Adipocyte (in vitro differentiated cells): ENCODE measurements at places on chromosomes 12 and 14.

DNA sequence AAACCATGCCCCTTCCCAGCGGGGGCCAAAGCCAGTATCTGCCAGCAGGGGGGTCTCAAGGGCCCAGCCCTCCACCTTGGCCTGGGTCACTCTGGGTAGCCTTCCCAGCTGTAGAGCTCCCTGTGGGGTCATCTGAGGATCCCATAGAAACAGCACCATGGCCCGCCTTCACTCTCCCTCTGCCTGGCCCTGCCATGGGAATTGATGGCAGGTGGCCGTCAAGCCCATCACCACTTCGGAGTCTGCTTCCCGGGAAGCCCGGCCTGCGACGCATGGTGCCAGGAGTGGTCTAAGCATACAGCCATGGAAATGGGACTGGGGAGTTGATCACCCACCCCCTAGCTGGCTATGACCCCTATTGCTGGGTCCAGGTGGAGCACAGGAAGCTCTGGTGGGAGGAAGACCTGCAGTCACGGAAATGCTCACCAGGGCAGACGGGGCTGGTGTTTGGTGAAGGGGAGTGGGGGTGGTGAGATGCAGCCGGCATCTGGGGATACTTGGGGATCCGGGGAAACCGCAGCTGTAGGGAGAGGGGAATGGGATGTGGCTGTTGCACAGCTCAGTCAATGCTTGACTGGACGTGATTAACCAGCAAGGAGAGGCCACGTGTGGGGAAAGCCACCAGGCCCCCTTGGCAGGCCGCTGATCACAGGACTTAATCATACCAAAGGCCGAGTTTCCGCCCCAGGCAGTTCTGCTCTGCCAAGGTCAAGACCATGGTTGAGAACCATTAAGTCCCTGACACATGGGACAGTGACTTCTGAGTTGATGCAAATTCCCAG lies 52.2 kb upstream of the DIO3 start:
- DNase-seq: no peak

GRCh38 chr14:105102361-105102870 lies 37.2 kb upstream of the GPR132 start:
- DNase-seq: no peak

DNA sequence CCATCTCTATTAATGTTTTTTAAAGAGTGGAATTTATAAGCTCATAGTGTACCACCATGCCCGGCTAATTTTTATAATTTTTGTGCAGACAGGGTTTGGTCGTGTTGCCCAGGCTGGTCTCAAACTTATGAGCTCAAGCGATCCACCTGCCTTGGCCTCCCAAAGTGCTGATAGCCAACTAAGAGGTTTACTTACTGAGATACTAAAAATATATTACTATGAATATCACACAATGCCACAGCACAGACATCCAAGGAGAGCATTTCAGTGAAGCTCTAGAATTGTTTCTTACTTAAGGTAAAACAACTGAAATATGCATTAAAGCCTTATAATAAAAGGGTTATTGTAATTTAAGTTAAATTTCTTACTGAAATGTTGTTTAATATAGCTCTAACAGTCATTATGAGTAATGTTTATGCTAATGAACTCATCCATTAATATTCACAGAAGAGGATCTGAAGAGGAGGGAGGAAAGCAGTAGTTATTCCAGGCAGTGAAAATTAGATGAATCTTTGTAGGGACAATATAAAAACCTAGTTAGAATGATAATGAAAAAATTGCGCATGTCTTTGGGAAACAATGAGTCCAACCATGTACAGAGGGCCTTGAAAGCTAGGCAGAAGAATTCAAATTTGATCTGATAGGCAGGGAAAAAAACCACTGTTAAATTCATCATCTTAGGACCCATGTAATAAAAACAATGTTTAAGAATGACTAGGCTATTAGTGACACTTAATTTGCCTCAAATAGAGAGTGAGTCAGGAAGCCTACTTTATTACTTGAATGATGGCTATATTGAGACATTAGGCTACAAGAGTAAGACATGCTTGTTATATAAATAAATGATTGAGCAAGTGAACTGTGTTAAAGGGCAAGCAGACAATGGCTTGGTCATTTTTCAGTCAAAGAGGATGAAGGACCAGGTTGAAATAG lies 99.2 kb downstream of the SLC41A2 start:
- DNase-seq: no peak

GRCh38 chr12:5499566-5500330 lies 67.8 kb downstream of the NTF3 start:
- peak; percentile 74 for DNase-seq

- DNase-seq: no peak
Measured at GRCh38 chr12:11630046-11630706, 19.3 kb upstream of the ETV6 start.

DNA sequence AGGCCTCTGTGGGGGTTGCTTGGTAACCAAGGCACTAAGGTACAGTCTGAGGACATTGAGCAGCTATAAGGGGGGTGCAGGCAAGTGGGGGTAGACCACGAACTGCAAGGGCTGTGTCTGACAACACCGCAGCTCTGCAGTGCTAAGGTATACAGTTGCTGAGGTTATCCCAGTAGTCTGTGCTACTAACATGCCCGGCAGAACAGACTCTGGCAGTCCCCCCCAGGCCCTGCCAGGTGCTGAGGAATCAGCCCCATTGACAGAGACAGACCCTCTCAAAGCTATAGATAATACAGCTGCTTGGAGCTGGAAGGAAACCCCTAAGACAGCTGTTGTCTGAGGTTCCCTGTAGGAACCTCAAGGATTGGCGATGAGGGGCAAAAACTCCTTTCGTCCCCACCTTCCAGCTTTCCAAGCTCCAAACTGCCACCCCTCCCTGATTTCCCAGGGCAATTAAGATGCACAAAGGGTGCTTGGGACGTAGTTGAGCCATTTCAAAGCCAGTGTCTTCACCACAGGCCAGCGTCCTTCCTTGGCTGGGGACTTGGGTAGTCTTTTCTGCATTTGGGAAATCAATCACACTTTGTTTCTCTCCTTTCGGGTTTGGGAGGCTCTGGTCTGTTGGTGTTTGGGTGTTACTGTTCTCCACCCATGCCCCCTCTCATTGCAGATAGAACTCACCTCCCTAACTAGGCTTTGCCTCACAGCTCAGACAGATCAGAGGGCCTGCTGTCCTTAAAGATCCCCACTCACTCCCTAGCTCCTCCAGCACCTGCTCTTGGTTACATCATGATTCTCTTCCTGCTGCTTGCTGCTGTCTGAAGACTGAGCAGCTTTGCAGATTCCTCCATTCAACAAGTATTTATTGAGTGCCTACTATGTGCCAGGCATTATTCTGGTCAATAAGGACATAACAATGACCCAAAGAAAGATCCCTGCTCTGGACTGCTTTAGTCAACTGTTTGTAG lies 2.0 kb upstream of the MYH7 start:
- DNase-seq: no peak

GRCh38 chr14:62126879-62127478 lies 364.8 kb downstream of the SNAPC1 start:
- peak; percentile 86 for DNase-seq

GRCh38 chr14:21768116-21768874 lies 94.7 kb upstream of the OR4E1 start:
- DNase-seq: no peak

DNA sequence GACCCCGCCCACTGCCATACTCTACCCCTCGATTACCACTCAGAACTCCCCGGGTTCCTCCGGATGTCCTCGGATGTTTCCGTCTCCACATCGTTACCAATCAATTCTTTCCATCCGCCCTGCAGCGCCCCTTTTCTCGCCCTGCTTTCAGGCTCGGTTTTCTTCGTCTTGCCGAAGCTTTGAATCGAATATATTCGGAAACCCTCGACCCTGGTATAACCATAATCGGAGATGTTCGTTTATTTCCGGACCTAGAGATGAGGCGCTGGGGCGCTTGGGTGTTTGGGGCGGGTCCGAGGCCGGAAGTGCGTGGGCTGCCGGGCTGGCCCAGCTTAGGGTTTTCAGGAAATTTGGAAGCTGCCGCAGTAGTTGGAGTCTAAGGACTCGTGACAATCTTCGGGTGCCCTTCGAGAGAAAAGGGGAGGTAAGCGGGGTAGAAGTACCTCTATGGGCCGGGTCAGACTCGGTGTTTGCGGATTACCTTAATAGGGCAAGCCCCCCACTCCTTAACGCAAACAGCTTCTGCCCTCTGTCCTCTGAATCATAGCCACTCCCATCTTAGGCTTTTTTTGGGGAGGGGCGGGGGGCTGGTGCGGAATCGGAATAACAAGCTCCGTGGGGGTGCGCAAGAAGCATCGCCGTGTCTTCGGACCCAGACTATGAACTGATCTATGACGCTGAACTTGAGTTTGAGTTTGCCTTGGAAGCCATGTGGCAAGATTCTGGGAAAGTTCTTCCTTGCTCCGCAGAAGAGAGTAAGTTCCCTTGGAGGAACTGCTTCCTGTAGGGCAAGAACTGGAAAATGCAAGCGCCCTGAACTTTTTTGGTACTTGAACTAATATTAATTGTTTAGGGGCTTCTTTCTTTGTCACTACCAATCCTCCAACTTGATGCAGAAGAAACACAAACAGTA lies at the start of gene C14orf119:
C14orf119 (plus strand) TSS at position 310 of the 913 bp plus-strand sequence. CDS start 2,154 bp downstream, outside the sequence.
- peak; percentile 100 for DNase-seq

DNA sequence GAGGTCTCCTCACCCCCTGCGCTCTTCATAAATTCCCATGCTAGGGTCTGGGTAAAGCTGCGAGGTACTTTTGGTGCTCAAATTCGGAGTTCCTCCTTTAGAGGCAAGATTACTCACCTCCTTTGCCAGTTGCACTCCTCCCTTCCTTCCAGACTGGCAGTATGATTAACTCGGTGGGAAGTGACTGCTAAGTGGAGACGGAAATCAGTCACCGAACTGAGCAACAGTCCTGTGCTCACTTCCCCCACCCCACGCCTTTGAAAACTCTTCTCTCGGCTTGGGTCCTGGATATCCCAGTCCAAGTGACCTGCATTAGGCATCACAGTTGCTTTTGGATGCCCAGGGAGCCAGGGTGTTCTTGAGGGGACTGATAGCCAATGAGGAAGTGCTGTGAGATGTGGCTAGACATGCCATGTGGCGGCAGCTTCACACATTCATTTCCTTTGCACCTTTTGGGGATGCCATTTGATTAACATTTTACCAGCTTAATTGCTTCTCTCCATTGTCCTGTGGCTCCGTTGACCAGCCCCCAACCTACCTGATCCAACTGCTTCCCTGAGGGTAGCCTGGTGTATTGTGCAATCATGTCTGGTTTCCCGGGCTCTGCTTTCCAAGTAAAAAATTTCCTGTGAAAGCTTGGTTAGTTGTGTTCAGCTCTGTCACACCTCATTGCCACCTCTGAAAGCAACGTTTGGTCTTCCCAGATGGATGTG lies 840 bp downstream of the PNP start:
- DNase-seq: peak; percentile 73

- DNase-seq: no peak
Measured at GRCh38 chr14:34363733-34364134, 98.3 kb downstream of the SPTSSA start.

GRCh38 chr14:49962621-49963020 lies 69.7 kb downstream of the ARF6 start:
- no peak for DNase-seq

- no peak for DNase-seq
Measured at GRCh38 chr12:21773806-21774205, 700 bp downstream of the KCNJ8 start.

GRCh38 chr14:34247605-34248004 lies 214.4 kb downstream of the SPTSSA start:
- DNase-seq: no peak
